Fibroblast of skin of left biceps (primary cell): ENCODE measurements at places on chromosomes 16 and 17.
A peak's percentile ranks its signal among the peaks of the same experiment; 100 is the strongest.

GRCh38 chr17:68210570-68211315, 37.1 kb upstream of the AMZ2 start:
- no peak for DNase-seq

- no peak for DNase-seq
Measured at GRCh38 chr16:89920723-89921122, 2.1 kb downstream of the MC1R start.

- no peak for DNase-seq
Measured at GRCh38 chr17:2502871-2503580, 8.7 kb downstream of the METTL16 start.

DNA sequence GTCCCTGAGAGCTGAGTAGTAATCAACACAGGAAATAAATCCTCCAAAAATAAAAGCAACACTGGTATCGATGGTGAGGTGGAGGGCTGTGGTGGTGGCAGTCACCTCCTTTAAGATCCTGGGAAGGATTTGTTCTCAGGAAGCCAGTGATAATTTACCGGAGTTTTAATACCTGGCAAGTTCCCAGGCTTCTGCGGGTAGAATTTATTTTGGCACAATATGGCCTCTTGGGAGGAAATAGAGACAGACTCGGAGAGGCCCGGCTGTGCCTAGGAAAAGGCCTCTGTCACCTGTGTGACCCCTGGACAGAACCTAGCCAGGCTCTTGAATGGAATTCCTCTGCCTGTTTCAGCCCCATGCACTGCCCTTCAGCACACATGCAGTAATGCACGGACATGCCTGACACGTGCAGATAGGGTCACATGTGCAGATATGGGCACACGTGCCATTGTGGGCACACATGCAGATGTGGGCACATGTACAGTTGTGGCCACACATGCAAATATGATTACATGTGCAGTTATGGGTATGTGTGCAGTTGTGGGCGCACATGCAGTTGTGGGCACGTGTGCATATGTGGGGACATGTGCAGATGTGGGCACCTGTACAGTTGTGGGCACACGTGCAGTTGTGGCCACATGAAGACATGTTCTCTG, 33.5 kb downstream of the MGAT5B start:
- DNase-seq: no peak

GRCh38 chr17:81354954-81355347, 40.3 kb upstream of the BAHCC1 start:
- no peak for DNase-seq

- DNase-seq: no peak
Measured at GRCh38 chr16:67151431-67152097, 766 bp upstream of the B3GNT9 start.

GRCh38 chr17:5027916-5028315, 7.3 kb downstream of the SLC52A1 start:
- DNase-seq: no peak

DNA sequence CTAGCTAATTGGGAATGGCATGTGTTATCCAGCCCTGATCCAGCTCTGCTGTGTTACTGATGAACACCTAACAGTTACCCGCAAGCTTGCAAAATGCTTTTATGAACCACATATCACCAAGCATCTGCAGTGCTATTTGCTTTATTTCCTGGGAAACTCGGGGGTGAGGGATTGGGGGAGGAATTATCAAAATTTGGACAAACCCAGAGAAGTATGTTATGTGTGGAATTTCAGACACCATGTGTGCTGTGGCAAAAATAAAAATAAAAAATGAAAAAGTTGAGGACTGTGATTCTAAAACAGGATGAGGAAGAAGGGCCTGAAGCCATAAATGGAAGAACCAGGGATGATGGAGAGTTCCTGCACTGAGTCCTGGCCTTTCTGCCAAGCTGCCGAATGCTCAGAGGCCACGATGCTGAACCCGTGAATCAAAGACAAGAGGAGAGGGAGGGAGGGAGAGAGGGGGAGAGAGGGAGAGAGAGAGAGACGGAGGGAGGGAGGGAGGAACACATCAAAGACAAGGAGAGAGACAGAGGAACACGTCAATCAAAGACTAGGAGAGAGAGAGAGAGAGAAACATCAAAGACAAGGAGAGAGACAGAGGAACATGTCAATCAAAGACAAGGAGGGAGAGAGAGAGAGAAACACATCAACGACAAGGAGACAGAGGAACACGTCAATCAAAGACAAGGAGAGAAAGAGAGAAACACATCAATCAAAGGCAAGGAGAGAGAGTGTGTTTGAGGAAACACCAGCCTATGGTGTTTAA, 89.8 kb downstream of the MRM3 start:
- DNase-seq: no peak

DNA sequence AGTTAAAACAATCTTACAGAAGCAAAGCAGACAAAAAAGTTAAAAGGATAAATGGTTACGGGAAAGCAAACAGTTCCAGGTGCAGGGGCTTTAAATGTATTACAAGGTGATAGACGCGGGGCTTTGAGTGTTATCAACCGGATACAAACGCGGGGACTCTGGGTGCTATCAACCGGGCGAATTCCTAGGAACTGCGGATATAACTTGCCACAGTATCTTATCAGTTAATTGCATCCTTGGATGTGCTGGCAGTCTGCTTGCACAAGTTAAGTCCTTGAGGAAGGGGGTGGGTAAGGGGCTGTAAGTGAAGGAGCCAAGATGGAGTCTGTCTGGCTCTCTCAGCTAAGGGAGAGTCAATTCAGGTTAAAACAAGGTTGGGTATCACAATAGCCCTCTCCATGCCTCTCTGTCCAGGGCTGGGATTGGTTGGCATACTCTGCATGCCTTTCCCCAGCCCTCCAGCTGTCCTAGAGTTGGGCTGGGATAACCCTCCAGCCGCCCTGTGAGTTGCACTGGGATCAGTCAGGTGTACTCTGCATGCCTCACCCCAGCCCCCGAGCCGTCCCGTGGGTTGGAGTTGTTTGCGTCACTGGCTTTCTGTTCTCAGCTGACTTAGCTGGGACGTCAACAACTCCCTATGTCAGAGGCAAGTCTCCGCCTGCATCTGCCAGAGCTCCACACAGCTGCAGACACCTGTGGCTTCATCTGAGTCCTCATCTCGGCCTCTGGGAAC, 40.9 kb downstream of the TMEM235 start:
- no peak for DNase-seq

DNA sequence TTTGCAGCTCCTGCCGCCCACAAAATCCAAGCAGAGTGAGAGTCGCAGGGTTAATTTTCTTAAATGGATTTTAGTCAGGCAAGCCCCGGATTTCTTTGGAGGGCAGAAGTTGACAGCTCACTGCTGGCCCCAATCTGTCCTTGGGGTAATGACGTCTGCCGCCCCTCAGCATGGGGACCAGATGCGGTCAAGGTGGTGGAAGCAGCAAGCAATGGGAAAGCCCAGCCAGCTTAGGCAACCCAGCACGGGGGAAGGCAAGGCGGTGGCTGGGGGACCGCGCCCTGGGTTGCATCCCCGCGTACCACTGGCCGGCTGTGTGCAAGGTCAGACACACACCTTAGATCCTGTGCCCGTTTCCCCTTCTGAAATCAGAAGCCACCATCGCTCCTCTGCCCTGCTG, 321.7 kb downstream of the C16orf95 start:
- DNase-seq: no peak

DNA sequence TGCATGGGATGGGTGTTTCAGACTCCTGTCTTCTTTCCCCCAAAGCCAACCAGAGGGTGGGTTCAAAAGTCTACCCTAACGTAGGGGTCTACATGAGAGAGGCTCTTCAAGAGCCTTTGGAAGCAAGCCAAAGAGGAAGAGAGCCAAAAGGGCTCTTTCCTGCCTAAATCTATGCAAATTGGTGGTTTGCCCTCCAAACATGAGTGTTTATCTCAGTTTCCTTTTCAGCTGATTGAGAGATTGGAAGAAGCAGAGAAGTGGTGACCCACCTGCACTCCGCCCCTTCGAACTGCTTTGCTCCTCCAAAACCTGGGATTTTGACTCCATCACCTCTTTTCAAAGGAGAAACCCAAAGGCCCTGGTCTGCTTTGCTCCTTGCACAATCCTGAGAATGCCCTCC, 65.4 kb upstream of the MAF start:
- no peak for DNase-seq

- DNase-seq: no peak
Measured at GRCh38 chr16:3578610-3579551, 1.7 kb upstream of the NLRC3 start.

GRCh38 chr16:84313921-84314320, 19.2 kb downstream of the WFDC1 start:
- DNase-seq: no peak

GRCh38 chr16:7791028-7791590, 458.5 kb downstream of the RBFOX1 start:
- no peak for DNase-seq

DNA sequence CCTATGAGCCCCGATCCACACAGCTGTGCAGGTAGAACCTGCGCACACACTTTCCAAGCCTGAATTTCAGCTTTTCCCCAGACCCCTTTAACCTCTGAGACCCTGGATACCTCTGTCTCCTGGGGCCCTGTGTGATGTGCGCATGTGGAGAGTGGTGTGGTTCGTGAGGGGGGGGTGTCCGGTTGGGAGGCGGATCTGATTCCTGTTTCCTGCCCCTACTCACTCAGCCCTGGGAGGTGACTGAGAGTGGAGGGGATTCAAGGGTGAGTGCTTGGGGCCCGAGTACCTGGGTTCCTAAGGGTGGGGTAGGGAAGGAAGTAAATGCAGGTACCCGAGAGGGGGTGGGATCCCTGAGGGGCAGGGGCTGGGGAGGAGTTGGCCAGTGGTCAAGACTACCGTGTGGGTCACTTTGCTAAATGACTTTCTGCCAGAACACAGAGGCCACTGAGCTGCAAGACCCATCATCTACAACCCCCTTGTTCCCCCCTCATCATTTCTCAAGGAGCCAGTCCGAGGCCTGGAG, 621 bp downstream of the ARHGEF15 start:
- DNase-seq: no peak

DNA sequence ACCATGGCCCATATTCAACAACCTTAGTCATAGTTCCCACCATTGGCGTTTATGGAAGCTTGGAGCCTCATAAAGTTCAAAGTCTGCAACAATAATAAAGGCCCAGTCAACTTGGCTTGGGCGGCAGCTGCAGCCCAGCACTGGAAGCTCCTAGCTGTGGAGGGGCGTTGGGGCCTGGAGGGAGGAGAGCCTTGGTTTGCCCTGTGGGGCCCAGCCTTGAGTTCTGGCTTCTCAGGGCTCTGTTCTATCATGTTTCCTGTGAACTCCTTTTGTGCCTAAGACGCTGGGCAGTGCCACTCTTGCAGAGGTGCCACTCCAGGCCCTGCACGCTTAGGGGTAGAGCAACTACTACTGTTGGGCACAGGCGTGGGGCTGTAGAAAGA, 927 bp upstream of the ENGASE start:
- DNase-seq: no peak

DNA sequence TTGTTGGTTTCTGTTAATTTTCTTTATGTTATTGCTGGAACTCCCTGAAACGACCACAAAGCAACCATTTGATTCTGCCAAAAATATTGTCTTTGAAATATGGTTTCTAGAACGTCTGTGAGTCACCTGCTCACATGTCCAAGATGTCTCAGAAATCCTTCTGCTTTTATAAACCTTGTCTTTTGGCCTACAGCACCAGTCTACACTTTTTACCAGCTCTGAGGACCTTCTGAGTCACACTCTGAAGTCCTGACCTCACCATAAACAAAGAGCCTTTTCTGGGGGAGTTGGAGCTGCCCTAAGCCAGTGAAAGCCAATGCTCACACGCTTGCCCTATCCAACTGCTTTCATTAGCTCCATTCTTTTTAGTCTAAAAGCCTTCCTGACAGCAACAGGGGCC, 55.5 kb downstream of the GRIN2A start:
- DNase-seq: peak; percentile 47

GRCh38 chr16:57544124-57544653, 1.7 kb downstream of the ADGRG5 start:
- DNase-seq: no peak

GRCh38 chr17:67549820-67550219, 167.9 kb upstream of the NOL11 start:
- no peak for DNase-seq

GRCh38 chr17:55722742-55723487, at the start of gene TMEM100:
TMEM100 (minus strand) TSS chr17:55722864; CDS start chr17:55721070, 1,794 bp downstream.
- peak; percentile 83 for DNase-seq

GRCh38 chr16:2042171-2042985, 5.3 kb downstream of the NTHL1 start:
- no peak for DNase-seq

GRCh38 chr16:88886845-88887521, 20.5 kb upstream of the PABPN1L start:
- DNase-seq: no peak

DNA sequence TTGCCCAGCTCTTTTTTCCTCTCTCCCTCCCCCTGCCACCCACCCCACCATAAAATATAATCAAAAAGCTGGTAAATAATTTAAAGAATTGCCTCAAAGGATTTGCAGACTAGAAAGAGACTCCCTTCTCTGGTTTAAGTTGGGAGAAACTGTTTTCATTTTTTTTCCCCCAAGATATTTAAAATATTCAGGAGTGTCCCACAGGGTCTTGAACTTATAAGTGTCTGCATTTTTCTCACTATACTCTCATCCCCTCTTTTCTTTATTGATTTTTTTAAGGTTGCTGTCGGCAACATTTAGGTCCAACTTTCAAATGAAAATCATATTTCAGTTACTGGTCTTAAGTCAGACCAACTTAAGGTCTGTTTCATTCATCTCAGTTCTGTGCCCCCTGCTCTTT, 210.2 kb downstream of the MSI2 start:
- no peak for DNase-seq

DNA sequence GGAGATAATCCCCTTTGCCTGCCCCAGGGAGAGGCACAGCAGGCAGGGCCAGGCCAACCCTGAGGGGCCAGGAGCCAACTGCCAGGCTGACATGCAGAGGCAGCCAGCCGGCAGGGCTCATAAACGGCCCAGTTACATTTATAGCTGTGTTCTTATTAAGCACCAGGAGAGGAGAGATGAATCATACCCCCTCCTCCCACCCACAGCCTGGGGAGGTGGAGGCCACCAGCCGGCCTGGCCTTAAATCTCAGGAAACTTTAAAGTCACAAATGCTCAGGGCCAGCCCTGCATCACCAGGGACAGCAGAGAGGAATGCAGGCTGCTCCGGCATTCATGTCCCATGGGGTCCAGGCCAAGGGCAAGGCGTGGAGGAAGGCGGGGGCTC, 177.2 kb downstream of the TMEM132E start:
- no peak for DNase-seq

DNA sequence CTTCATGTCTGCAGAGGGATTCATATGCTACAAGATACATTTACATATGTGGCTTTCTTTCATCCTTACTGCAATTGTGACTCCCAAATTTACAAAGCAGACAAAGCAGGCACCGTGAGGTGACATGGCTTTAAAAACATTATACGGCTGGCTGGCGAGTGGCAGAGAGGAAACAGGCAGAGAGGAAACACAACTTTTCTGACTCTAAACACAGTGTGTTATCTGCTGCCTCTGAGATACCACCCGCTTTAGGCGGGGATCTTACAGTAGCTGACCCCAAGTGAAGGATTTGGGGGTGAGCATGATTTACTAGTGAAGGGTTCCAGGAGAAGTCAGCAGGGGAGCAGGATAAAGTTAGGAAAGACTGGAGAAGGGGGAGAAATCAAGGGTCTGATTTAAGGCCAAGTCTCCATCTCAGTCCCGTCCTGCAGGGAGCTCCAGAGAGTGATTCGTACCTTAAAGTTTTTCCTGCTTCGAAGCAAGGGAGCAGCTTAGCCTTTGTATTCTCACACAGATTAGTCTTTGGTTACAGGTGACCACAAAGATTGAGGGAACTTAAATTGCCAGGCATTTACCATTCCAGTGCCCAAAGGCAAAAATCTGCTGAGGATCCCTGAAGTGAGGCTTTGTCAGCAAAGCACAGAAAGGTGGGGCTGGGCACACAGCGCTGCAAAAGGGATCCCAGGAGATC, 355.0 kb downstream of the GRIN2A start:
- no peak for DNase-seq
